Pons (tissue), 1 donor: ENCODE measurements at places on chromosomes 1 and 21.
A peak's percentile ranks its signal among the peaks of the same experiment; 100 is the strongest.

- peak; percentile 52 for DNase-seq
Observed at GRCh38 chr21:42344631-42345030, 6.2 kb downstream of the TFF2 start.

GRCh38 chr1:160309571-160309970 is 24.6 kb upstream of the PEX19 start:
- DNase-seq: no peak

GRCh38 chr1:242524571-242525359 is at the start of gene PLD5:
Gene PLD5 (minus strand): TSS chr1:242524697.
- DNase-seq: peak; percentile 10

DNA sequence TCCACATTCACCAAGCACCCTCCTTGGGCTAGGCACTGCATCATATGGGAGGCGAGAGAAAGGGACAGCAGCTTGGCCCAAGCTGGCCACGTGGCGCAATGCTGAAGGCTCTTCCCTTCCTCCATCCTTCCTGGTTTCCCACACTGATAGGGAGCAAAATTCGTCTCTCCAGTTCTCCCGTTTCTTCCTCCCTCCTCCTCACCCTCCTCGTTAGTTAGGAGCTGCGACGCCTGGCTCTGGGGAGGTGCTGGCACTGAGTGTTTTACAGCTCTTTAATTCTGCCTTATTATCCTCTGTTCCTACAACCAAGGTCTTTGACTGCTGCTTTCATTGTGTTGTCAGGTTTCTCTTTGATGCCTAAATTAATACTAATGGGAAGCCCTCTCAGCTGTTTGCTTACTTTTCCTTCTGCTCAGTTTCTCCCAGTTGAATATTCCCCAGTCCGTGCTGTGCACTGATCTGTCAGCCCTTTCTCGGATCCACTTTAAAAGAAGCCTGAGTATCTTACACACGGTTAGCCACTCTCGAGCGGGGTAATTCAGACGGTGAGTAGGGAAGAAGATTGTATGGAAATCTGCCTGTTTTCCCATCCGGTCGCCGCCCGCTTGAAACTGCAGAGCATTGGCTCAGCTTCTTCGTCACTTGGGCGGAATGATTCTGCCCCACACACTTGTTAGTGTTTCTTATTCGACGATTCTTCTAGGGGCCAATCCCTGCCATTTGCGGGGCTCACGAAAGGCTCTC is 56.2 kb upstream of the SMYD2 start:
- DNase-seq: no peak

DNA sequence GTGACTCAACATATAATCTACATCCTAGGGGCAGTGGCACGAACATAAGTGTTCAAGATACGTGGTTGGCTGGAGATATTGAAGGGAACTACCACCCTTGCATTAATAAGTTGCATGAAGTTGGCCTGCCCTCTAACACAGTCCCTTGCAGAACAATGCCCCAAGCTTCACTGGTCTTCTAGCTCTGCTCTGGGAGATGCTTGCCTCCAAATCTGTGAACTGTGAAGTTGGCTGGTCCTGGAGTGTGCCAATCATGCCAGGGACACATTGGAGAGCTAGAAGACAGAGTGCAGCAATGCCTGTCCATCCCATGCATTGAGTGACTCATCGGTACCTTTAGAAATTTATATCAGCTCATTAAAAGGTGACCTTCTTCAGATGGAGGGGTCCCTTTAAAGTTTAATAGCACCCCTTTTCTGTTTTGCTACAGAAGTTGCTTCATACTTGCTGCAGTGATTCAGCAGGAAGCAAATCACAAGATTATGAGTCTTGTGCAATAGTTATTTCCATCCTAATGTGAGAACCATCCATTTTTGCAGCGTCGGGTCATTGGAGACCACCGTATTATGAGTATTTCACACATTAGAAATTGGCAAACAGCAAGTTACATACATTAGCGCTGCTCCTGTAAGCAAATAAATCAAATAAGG is 55.2 kb upstream of the KAZN start:
- DNase-seq: no peak

DNA sequence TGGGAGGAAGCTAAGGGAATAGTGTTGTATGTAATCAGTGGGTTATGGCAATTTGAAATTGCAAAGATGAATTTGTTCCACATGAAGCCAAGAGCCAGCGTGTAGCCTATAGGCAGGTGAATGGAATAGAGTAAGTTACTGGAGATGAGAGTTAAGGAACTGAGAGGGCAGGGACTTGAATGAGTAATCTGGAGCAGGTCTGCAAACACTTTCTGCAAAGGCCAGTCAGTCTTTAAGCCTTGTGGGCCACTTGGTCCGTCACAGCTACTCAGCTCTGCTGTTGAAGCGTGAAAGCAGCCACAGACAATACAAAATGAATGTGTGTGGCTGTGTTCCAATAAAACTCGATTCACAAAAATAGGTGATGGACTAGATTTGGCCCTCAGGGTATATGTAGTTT is 29.2 kb downstream of the SZT2 start:
- no peak for DNase-seq

DNA sequence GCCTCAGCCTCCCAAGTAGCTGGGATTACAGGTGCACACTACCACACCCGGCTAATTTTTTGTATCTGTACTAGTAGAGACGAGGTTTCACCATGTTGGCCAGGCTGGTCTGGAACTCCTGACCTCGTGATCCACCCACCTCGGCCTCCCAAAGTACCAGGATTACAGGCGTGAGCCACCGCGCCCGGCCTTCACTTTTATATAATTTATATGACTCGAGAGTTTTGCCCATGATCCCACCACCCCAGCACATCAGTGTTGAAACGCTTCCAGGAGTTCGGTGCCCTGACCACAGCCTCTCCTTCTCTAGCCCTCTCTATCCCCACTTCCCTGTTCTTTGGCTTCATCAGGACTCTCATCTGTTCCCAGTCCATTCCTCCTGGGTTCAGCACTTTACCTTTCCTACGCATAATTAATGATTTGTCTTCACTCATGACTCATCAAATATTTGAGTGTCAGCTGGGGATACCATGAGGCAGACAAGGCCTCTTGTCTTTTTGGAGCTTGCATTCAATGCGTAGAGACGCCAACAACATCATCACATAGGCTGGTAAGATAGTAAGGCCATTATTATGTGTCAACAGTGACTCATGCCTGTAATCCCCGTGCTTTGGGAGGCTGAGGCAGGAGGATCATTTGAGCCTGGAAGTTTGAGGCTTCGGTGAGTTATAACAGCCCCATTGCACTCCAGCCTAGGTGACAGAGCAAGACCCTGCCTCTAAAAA is 1.4 kb downstream of the PMF1 start:
- peak; percentile 38 for DNase-seq

- DNase-seq: no peak
Observed at GRCh38 chr1:17709981-17710380, 45.2 kb upstream of the ACTL8 start.

DNA sequence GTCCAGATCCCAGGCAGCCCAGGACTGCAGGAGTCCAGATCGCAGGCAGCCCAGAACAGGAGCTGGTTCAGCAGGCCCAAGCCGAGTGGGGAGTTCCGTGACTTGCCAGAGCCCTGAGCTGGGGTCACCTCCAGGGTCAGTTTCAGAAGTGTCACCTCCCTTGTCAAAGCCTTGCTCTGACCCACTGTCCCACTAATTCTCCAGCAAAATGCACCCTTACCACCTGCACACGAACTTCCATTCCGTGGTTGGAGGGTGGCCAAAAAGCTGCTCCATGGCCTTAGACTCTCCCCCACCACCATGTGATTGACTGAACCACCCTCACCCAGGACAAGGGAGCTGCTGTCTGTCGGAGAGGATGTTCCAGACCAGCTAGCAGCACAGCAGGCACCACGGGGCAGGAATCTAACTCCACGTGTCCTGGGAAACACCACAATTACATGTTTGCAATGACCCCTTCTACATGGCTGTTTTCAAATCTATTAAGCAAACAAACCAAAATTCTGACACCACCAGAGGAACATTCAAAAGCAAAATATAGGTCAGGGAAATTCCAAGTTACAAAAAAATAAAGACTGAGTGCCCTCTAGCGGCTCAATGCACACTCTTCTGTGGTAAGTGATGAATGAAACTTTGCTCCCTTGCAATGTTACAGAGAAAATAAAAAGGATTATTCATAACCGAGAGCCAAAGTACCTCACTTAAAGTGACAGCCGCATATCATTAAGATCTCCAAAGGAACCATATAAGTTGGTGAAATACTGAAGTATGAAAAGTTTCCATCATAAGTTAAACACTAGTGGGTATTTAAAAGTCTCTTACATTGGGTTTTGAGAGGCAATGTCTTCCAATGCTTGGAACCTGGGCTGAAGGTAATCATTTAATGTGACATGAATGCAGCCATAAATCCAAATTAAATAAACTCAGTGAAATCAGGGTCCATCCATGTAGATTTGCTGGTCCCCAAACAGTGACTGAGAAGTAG is 76.3 kb downstream of the NPHP4 start:
- DNase-seq: peak; percentile 76

DNA sequence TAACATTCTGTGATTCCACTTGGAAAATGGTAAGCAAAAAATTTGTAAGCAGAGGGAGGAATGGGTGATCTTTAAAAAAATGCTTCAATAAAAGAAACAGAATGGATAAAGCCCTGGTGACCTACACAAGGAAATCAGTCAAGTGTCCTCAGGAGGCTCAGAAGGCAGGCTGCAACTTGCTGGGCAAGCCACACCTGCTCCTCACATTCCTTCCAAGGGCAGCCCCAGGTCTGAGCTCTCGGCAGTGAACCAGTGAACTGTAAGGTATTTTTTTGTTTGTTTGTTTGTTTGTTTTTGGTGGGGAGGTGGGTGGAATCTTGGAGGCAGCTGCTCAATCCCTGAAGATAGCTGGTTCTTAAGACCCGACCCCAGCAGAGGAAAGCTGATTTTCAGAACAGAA is 4.4 kb downstream of the TACSTD2 start:
- no peak for DNase-seq

DNA sequence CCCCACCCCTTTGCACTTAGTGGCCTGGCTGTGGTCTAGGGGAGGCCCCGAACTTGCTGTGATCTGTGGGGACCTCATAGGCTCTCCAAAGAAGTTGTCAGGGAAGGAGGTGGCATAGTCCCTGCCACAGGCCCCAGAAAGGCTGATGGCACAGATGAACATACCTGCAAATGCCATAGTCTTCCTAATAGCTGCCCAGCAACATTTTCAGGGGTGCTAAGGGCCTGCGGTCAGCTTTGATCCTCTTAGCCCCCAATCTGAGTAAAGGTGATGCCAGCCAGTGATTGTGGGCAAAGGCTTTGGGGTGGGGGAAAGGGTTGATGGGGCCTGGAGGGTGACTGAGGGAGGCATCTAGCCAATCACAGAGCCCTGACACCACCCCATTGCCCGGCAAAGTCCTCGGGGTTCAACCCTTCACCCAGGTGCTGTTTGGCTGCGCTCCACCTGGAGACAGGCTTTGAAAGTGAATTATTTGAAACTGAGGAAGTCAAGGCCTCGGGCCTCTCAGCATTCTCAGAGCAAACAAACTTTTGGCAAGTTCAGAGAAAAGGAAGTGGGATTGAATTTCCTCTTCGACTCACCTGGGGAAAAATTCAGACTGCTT is 35.8 kb downstream of the PAX7 start:
- DNase-seq: no peak

GRCh38 chr21:36858320-36858957 is 108.0 kb downstream of the HLCS start:
- DNase-seq: no peak

- DNase-seq: no peak
Observed at GRCh38 chr1:185040408-185040735, 5.0 kb upstream of the RNF2 start.

GRCh38 chr1:247448107-247448791 is 9.7 kb downstream of the OR2B11 start:
- DNase-seq: peak; percentile 42

DNA sequence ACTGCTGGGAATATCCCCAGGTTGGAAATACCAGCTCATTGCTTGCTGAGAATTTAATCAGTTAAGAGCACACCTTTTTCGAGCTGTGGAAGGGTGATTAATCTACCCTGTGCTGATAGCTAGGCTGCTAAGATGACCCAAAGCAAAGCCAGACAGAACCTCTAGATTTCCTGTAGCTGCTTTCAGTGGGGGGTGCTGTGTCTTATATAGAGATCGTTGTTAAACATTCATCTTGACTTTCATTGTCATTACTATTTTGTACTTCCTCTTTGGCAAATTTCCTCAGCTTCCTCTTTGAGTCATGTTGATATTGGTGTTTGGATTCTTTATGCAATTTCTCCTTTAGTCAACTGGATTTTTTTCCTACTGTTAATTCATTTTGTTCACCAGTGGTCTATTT is 155.3 kb downstream of the DISC1 start:
- DNase-seq: peak; percentile 75

DNA sequence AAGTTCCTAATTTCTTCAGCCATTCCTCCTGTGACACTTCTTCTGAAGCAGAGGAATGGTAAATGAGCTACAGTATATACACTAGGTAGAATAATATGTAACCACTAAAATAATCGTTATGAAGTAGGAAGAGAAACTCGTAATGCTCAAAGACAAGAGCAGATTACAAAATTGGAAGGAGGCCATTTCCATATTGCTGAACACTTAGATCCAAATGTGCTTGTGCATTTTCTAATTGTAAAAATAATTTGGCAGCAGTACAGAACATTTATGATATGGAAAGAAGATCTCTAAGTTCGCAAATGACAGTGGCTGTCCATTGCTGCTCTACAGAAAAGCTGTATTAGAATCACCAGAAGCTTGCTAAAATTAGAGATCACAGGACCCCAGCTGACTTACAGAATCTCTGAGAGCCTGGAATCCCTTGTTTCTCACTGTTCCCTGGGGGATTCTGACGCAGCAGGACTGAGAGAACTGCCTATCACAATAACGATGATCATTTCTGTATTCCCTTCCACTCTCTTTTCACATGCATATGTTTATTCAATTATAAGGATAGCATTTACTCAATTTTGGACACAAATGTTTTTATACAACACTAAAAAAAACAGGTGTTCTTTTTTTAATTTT is 242.1 kb downstream of the OMA1 start:
- no peak for DNase-seq

- no peak for DNase-seq
Observed at GRCh38 chr1:6918925-6919511, 133.8 kb downstream of the CAMTA1 start.

DNA sequence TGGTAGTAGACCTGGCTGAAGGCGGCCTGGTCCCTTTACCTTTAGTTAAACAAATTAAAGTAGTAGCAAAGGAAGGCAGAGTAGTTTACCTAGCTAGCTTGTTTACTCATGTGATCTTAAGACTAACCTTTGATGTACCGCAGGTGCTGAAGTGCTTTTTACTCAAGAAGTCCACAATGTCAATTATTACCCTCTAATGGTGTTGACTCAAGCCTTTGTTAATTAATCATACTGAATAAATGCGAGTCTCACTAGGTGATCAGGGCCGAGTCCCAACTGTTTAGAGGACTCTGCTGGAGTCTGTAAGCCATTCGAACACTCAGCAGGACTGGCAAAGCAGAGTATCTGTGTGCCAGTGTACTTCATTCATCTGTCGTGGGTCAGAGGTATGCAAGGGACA is 381.1 kb upstream of the NCAM2 start:
- DNase-seq: no peak

GRCh38 chr1:64975127-64975526 is 8.8 kb upstream of the JAK1 start:
- DNase-seq: no peak
